CD4-positive, CD25-positive, alpha-beta regulatory T cell (primary cell): ENCODE measurements at places on chromosomes 1 and 21.

- no peak for DNase-seq
These were observed 127.0 kb upstream of the MROH9 start for GRCh38 chr1:170808216-170808885.

DNA sequence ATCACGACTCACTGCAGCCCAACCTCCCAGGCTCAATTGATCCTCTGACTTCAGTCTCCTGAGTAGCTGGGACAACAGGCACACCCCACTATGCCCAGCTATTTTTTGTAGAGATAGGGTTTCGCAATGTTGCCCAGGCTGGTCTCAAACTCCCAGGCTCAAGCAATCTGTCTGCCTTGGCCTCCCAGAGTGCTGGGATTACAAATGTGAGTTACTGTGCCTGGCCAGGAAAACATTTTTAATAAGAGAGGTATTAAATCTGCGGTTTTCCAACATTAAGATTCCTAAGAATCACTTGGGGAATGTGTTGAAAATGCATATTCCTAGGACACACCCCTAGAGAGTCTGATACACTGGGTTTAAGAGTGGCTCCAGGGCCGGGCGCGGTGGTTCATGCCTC is 8.7 kb downstream of the CSF1 start:
- DNase-seq, result no peak

DNA sequence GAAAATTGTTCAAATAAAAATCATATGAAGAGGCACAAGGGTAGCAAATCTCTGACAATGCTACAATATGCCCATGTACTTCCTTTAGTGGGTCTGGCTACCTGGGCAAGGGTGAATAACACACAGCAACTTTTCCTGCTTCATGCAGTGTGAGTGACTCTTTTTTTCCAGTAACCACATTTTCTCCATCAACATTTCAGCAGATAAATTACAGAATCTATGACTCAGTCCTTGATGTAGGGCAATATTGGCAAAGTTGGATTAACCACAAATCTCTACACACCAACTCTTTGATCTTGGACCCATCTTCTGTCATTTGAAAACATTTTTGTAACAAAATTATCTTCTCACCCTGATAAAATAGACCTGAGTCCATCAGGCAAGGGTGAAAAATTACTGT is 31.7 kb downstream of the ERICH3 start:
- no peak for DNase-seq

DNA sequence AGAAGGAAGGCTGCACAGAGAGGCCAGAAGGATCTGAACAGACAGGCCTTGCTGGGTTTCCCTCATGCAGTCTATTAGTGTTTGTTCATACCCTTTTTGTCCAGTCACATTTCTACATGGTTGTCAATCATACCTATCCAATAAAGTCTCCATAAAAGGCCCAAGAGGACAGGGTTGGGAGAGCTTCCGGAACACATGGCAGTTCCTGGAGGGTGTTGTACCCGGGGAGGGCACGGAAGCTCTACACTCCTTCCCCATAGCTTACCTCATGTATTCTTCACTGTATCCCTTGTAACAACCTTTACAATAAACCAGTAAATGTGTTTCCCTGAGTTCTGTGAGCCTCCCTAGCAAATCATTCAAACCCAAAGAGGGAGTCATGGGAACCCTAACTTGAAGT is 28.0 kb downstream of the MCOLN2 start:
- no peak for DNase-seq

DNA sequence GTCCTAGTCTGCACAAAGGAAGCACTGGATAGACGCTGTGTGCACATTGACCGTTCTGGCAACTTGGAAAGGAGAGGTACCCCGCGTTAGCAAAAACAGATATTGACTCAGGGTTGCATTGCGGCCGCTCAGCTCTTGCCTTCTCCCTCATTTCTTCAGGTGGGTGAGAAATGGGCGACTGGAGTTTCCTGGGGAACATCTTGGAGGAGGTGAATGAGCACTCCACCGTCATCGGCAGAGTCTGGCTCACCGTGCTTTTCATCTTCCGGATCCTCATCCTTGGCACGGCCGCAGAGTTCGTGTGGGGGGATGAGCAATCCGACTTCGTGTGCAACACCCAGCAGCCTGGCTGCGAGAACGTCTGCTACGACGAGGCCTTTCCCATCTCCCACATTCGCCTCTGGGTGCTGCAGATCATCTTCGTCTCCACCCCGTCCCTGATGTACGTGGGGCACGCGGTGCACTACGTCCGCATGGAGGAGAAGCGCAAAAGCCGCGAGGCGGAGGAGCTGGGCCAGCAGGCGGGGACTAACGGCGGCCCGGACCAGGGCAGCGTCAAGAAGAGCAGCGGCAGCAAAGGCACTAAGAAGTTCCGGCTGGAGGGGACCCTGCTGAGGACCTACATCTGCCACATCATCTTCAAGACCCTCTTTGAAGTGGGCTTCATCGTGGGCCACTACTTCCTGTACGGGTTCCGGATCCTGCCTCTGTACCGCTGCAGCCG is 5.4 kb downstream of the GJA8 start:
- no peak for DNase-seq

- DNase-seq, result no peak
These were observed 81.0 kb downstream of the UBR4 start for GRCh38 chr1:19128968-19129514.

DNA sequence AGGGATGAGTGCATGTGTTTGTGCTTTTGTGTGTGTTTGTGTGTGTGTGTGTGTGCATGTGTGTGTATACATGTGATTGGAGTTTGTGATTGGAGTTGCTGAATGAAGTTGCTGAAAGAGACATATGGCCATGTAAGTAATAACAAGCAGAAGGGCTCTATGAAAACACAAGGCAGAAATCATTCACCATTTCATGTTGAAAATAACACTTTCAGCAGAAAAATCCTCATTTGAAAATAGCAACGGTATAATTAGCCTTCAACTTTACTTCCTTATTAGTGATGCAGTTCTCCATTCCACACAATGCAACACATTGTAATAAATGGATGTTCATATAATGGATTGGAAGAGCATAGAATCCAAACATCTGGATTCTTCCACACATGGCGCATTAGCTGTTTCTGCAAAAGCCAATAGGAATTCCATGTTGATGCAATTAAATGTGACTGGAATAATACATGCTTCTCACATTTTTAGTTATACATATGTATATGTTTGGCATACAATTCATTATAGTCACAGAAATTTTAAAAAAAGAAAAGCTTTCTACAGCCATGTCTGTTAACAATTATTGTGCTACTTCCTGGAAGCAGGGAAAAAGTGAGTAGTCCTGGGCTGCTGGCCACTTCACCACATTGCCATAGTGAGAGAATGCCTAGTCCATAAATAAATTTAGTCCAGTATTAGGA is 538.0 kb downstream of the LTN1 start:
- DNase-seq, result no peak

GRCh38 chr1:46186076-46186475 is 9.8 kb upstream of the P3R3URF start:
- no peak for DNase-seq

GRCh38 chr1:115325874-115326273 is 12.2 kb downstream of the NGF start:
- no peak for DNase-seq

DNA sequence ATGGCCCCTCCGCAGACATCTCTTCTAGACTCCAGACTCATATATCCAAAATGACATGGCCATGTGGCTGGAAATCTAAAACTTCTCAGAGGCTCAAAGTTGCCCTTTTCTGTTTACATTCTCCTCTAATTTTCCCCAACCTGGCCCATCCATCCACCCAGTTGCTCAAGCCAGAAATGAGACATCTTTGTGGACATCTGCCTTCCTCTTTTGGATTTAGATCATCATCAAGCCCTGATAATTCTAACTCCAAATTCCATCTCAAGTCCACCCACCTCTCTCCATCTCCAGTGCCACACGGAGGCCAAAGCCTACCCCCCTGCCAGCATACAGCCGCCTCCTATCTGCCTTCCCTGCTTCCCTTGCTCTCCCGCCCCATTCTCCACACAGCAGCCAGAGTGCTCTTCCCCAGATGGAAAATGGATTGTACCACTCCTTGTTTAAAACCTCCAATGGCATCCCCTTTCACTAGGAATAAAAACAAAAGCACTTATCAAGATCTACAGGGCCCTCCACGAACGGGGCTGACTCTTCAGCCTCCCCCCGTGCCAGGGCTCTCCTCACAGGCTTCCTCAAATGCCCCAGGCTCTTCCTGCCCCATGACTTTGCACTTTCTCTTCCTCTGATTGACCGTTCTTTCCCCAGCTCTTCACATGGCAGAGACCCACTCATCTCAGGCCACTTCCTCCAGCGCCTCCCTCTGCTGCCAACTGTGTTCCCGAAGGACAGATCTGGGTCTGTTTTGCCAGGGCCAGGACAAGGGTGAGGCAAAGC is 40.1 kb downstream of the SYT6 start:
- no peak for DNase-seq

GRCh38 chr1:205543351-205544301 is 39.2 kb downstream of the CDK18 start:
- DNase-seq, result peak; percentile 31

DNA sequence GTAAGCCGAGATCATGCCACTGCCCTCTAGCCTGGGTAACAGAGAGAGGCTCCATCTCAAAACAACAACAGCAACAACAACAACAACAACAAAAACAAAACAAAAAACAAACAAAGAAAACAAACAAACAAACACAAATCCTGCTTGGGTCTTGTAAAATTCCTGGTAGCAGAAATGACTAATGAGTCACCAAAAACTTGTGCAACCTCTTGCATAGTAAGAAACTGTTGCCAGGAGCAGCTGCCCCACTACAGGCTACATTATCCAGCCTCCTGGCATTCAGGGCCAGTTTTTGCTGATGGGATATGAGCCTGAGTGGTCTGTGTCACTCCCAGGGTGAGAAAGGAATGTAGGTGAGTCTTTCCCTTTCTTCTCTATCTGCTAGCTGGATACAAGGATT is 245.4 kb downstream of the TNR start:
- DNase-seq, result no peak

DNA sequence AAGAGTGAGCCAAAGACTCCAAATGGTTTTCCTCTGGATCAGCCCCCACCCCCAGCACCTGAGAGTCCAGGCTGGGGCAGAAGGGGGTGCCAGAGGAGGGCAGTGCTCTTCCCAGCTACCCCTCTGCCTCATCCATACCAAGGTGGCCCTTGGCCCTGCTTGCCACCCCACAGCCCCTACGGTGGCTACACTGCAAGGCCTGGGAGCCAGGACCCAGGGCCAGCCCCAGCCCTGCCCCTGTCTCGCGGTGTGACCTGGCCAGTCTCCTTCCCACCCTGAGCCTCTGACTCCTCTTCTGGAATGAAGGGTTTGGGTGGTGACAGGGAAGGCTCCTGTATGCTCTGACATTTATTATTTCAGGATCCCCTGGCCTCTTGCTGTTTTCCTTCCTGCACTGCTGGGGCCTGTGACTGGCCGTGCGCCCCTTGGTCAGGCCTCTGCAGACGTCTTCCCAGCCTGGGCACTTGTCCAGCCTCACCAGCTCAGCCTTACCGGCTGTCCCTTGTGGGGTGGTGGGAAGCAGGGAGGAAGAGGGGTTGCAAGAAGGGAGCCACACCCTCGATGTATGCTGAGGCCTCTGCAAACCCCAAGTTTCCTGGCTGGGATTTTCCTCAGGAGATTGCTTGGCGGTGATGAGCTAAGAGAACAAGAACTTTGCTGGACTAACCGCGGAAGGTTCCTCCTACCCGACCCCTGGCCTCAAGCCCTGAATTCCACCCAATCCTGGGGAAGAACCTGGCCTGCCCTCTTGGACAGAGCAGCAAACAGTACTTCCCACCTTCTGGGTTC is 13.5 kb downstream of the ASAP3 start:
- no peak for DNase-seq

- DNase-seq, result no peak
These were observed 265.7 kb upstream of the TMEM51 start for GRCh38 chr1:14887764-14888350.

DNA sequence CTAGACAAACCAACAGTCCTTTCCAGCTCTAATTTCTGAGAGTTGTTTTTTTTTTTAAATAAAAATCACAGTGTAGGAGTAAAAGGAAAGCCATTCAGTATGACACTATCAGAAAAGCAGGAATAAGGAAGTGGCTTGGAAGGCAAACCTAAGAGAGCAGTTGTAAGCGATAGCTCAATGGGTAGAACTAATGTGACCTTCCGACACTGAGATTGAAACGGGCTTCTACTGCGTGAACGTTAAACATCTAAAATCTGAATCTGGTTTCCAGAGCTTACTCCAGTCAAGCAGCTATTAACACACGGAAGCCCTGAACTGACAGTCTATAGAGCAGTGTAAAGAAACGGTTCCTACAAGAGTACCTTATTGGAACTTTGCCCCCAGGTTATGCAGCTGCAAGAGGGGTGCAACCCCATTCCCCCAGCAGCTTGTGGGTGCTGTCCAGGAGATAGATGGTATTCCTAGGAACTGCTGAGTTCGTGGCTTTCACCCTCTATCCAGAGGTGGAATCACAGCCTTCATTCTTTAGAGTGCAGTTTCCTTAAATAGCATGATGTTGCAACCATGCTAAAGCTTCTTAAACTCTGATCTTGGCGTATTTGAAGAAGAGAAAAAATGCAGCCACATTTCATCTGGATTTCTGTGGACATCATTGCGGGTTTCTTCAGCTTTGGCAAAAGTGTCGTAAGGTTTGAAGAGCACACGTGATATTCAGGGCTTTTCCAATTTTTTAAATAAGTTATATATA is 3.3 kb upstream of the IRF2BP2 start:
- DNase-seq, result peak; percentile 43

DNA sequence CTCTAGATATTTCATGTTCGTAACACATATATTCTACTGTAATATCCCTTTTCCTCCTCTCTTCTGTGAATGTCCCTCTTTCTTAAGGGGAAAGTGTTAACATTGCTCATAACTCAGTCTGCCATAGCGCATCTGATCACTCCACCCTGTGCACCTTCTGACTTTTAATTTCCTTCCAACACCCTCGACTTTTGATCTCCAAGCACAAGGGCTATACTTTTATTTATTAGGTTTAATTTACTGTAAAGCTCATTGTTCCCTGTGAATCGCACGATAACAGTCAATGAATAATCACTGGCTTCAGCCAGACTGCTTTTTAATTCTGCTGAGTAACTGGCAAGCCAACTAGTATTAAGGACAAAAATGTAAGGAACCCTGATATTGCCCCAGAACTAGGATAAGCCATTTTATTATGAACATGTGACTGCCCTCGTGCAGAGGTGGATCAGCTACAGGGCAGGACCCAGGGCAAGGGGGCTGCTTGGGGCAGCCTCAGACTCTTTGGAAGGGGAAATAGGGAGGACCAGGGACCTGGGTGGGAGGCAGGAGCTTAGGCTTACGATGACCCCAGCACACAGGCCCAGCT is 2.6 kb upstream of the ETS2 start:
- DNase-seq, result no peak

DNA sequence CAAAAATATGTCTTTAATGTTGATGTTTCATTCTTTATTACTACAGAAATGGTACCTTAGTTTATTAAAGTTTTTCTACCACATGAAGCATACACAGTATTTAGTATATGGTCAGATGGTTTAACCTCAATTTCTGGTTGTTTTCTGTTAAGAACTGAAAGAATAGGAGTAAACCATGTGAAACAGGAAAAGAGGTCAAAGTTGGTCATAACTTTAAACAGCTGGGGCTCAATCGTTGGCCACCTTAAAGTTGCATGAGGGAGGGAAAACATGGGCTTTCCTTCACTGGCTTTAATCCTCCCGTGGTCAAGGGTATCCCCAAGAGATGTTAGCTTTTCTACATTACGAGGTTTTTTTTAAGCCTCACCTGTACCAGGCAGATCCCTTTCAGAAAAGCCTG is 483.3 kb upstream of the ADAMTS5 start:
- no peak for DNase-seq

- no peak for DNase-seq
These were observed 24.4 kb downstream of the SLC66A1 start for GRCh38 chr1:19336543-19336942.
